Glutamatergic neuron (in vitro differentiated cells): ENCODE measurements at places on chromosomes 3 and 15. TPM values are rescaled to one million over a fixed set of nuclear protein-coding genes. Genes with fewer than 3 reads are reported as not detected.

Gene LDHAL6B
- total RNA-seq, result not detected

- peaks cover 5% of the 10 kb centered on the region for H3K4me1 ChIP-seq
- DNase-seq, result no peak
- no peak overlapping the region for H3K4me3 ChIP-seq
- H3K27ac ChIP-seq, result no peak overlapping the region
Measured at GRCh38 chr3:194103505-194103904, 32.4 kb upstream of the HES1 start.

Gene FAM107A
- not detected for total RNA-seq

DNA sequence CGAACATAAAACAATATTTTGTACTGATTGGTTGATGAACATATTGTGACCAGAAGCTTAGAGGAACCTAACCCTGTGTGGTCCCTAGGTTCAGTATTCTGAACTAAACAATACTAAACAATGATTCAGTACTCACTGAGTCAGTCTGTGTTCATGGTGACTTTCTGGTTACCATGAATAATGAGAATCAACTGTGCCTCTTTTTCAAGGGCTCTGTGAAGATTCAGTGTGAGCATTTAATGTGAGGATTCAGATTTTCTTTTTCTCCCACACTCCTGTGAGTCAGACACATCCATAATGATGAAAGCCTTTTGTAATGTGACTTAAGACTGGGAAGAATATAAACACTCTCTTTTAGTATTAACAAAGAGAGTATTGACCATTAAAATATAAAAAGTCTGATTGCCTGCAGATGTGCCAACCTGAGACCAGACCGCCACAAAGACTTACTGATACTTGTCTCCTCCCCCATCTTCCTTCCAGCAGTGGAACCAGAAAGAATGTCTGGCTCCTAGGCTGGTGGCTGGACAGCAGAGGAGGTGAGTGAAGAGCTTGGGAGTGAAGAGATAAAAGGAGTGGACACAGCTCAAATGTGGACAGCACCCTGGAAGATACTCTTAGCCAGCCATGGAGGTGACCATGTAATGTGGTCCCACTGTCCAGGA is 17.6 kb upstream of the ACTL6A start:
- no peak for DNase-seq
- no peak overlapping the region for H3K27ac ChIP-seq
- no peaks in the 10 kb centered on the region for H3K4me1 ChIP-seq
- H3K4me3 ChIP-seq, result no peak overlapping the region
- H3K27me3 ChIP-seq, result no peaks in the 10 kb centered on the region

Gene FSD2
- total RNA-seq, result not detected

DNA sequence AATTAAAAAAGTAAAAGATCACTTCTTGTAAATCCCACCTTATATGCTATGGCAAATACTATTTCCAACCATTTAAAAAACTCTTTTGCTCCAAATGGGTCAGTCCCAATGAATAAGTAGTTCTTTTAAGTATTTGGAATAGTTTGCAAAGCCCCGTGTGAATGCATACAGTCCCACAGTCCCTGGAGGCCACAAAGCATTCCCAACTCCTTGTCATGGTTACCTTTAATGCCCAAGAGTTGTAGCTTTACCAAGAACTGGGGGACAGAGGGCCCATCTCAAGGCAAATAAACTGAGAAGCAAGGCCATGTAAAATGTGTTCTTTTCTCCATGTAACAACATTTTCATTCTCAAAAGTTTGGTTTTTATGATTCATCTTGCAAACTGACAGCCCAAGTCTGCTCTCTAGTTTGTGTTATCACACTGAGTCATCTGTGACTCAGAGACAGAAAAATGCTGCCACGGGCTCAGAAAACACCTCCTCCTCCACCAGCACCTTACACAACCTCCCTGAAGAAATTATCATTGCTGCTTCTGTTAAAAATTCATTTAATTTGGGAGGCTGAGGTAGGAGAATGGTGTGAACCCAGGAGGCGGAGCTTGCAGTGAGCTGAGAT is 336.2 kb downstream of the ERC2 start:
- H3K36me3 ChIP-seq, result no peaks in the 10 kb centered on the region
- no peak for DNase-seq
- no peak overlapping the region for H3K27ac ChIP-seq
- H3K27me3 ChIP-seq, result no peaks in the 10 kb centered on the region
- H3K4me1 ChIP-seq, result no peaks in the 10 kb centered on the region

Gene LRCH3
- total RNA-seq, result 79.0 TPM

GRCh38 chr3:130711565-130712324 is 34.9 kb downstream of the PIK3R4 start:
- no peak for DNase-seq
- H3K36me3 ChIP-seq, result no peaks in the 10 kb centered on the region
- peaks cover 2% of the 10 kb centered on the region for H3K27me3 ChIP-seq
- no peaks in the 10 kb centered on the region for H3K4me1 ChIP-seq
- H3K4me3 ChIP-seq, result no peak overlapping the region

- H3K27me3 ChIP-seq, result no peaks in the 10 kb centered on the region
- DNase-seq, result no peak
- no peak overlapping the region for H3K4me3 ChIP-seq
- H3K27ac ChIP-seq, result no peak overlapping the region
- no peaks in the 10 kb centered on the region for H3K36me3 ChIP-seq
Measured at GRCh38 chr3:98821063-98821462, 57.9 kb downstream of the ST3GAL6 start.

GRCh38 chr3:10560060-10560861 is 54.9 kb upstream of the ATP2B2 start:
- no peak overlapping the region for H3K27ac ChIP-seq
- no peak overlapping the region for H3K4me3 ChIP-seq
- DNase-seq, result no peak

Gene COLQ
- total RNA-seq, result 4.8 TPM

Gene UBP1
- total RNA-seq, result 69.9 TPM

DNA sequence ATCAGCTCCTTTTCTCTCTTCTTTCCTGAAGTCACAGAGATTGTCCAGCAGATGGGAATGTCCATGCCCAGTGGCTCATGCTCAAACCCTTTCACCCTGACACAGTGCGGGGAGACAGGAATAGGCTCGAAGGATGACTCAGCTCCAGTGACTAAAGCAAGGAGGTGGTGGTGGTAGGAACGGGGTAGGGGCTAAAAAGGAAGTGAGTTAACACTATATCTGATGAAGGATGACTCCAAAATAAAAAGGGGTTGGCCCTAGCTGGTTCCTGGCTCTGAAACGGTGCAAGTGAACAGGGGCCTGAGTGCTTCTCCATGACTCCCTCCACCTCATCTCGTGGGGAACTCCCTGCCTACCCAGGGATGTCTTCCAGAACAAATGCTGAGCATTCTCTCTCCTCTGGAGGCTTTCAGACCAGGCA is 167.4 kb upstream of the LPP start:
- H3K27me3 ChIP-seq, result no peaks in the 10 kb centered on the region
- no peak overlapping the region for H3K27ac ChIP-seq
- no peak overlapping the region for H3K4me3 ChIP-seq
- peaks cover 4% of the 10 kb centered on the region for H3K4me1 ChIP-seq

GRCh38 chr15:62021991-62022600 is 38.2 kb downstream of the VPS13C start:
- H3K4me3 ChIP-seq, result no peak overlapping the region
- no peaks in the 10 kb centered on the region for H3K4me1 ChIP-seq
- H3K27me3 ChIP-seq, result no peaks in the 10 kb centered on the region
